IPS DF 6.9 (cell line): ENCODE measurements at places on chromosomes 4 and X.

- DNase-seq = no peak
These were observed 3.6 kb downstream of the SMIM10L2A start for GRCh38 chrX:135425026-135425965.

DNA sequence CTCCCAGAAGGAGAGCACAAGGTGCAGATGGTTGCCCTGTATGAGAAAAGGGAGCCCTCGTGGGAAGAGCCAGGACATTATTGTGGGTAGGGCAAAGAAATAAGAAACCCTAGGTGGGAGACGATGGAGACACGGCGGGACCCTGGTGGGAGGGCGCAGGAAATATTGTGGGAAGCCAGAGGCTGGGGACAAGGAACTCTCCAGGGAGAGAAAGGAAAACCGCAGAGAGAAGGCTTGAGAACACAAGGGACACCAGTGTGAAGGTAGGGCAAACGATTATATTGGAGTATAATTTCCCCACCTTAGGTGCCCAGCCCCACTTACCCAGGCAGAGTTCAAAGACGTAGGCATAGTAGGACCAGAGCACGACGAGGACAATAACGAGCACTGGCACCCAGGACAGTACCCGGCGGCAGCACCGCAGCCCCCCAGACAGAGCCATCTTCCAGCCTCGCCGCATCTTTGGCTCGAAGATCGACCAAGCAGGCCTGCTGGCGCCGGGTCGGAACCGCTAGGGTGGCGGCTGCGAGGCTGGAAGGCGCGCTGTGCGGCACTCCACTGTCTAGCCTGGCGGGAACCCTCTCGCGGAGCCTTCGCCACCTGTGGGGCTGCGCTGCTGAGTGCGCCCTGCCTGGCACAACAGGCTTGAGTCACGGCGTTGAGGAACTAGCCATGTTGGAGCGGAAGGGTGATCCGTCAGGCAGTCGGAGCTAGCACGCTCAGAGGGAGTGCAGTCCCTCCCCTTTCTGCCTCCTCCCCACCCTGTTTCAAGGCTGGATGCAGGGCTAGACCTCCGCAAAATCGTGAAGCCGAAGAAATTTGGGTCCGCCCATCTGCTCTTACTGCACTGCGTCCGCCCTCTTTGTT lies at the start of gene ZDHHC15:
ZDHHC15 (minus strand) TSS at position 473 of the 867 bp plus-strand sequence; CDS start at position 460, 13 bp downstream.
- no peak for DNase-seq

- DNase-seq = no peak
These were observed 306.4 kb downstream of the PTTG2 start for GRCh38 chr4:38266616-38267015.

DNA sequence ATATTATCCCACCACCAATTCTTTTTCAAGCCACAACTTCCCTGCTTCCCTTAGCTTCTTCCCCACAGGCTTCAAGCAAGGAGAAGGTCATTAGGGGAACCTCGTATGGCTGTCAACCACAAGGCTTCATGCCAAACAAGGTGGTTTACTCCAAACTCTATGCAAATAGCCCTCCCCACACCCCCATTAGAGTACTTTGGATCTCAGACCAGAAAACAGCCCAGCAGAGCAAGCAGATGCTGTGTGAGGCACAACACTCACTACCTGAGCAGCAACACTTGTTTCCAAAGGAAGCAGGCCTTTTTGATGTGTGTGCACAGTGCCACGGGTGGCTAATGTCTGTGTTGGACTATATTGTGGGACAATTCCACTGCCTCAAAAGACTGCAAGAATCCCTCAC lies 189.0 kb downstream of the AR start:
- DNase-seq = no peak

DNA sequence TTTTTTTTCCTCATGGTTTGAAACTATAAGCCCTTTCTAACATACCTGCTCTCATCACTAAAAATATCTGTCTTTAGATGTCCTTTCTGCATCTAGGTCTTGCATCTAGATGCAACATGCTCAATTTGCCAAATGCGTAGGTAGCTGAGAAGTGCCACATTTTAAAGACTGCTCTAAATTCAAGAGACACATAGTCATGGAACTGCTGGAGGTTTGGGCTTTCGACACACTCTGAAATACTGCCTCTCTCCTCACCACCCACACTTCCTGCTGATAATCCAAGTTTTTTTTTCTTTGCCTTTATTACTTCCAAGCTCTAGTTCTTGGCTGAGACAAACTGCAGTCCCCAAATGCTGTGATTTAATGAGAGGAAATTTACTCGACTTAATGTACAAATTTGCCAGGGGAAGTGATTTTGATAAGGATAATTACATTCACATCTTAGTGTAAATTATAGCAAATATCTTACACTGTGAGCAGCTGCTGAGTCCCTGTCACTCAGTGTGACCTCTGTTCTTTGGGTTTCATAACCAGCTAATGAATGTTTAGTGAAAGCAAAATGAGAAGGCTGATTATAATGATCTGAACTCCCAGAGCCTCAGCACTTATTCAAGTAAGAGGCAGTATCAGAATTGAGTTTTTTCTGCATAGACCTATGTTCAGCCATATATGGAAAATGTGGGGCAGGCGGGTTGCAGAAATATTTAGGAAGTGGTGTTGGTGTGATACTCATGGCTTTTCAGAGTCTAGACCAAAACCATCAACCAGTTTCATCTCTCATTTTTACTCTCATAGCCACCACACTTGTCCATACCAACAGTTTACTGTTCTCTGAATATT lies 31.3 kb downstream of the DRD5 start:
- DNase-seq = no peak

GRCh38 chrX:132636080-132636479 lies 147.2 kb upstream of the MBNL3 start:
- no peak for DNase-seq

GRCh38 chrX:14779580-14779979 lies 93.3 kb downstream of the FANCB start:
- no peak for DNase-seq

GRCh38 chr4:19455196-19455595 lies 796.5 kb upstream of the SLIT2 start:
- DNase-seq = no peak

- DNase-seq = no peak
These were observed 21.7 kb downstream of the KIAA0232 start for GRCh38 chr4:6804082-6804752.

DNA sequence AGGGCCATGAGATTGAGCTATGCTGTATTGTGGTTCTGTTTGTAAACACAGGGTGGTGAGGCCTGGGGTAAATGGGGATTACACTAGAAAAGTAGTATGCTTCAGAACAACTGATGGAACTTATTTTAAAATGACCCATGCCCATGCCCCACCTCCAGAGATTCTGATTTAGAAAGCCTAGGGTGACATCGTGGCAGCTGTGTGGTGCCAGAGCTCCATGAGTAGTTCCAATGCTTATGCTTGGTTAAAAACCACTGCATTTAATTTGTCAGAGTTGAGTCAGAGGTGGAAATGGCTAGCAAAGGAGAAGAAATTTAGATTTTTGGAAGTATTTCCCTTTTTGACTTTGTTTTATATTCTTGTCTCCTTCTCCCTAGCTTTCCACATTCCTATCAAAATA lies 63.4 kb upstream of the PDE5A start:
- no peak for DNase-seq

DNA sequence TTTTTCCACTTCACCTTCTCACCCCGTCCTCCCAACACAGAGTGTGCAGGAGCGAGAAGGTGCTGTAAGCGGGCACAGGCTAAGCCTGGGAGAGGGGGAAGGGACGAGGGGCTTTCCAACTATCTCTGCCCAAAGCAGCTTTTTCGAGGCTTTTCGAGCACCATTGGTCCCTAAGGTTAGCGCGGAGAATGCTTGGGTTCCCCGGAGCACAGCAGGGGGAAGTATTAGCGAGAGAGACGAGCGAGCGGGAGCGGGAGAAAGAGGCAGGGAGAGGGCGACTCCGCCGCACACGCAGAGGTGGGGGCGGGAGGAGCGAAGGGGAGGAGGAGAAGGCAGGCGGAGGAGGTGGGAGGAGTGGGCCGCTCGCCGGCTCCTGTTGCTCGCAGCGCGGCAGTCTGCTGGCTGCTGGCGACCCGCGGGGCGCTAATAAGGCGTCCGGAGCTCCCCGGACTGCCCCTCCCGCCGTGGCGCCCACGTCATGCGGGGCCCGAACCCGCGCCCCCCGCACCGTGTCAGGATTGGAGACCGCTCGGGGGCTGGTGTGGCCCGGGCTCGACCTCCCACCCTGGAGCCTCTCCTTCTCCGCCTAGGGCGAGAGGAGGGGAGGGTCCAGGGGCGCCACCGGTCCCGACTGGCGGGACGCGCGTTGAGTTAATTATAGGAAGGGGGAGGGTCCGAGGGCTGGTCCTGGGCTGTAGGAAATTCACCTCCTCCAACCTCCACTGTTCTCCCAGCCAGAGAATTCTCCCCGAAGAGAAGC lies at the start of gene ADAMTS3:
ADAMTS3 (minus strand) TSS at position 263 of the 760 bp plus-strand sequence. CDS start 459 bp downstream, outside the sequence.
- DNase-seq = no peak

GRCh38 chr4:174540175-174540574 lies 17.9 kb upstream of the HPGD start:
- no peak for DNase-seq

GRCh38 chr4:182969651-182970279 lies 52.6 kb upstream of the DCTD start:
- no peak for DNase-seq

DNA sequence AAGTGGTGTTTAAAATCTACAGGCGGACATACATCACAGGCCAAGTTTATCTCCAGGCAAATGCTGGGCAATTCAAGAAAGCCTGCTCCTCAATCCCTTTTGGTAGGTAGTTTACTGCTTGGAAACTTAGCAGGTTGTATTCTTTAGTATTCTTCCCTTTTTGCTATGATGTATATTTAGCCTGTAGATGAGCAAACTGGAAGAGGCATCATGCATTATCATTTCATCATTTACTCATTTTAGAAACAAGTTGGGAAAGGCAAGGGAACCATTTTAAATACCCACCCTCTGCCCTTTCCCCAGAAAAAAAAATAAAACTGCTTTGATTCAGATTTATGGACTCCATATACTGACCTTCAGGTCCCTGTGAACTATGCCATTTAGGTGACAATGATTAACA lies 213.2 kb downstream of the CAMK2D start:
- DNase-seq = no peak

- no peak for DNase-seq
These were observed 69.8 kb downstream of the FBXO8 start for GRCh38 chr4:174213731-174214100.

DNA sequence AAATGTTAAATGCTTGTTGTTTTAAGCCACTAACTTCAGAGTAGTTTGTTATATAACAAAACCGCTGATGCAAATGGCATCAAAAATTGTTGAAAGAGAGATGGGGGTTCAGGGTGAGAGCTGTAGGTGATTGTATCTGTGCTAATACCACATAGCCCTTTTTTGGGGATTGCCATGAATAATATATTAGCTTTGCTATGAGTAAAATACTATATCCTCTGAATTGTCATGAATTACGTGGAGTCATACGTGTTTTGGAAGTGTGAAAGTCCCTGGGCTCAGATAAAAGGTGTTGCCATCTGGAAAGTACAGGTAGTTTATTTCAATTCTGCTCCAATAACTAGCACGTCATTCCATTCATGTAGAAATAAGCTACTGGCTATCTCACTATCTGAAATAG lies 30.6 kb downstream of the DYNLT3 start:
- no peak for DNase-seq

GRCh38 chr4:184028561-184029374 lies 123.7 kb downstream of the STOX2 start:
- DNase-seq = no peak

GRCh38 chr4:153966641-153967040 lies 177.8 kb upstream of the SFRP2 start:
- DNase-seq = no peak

- no peak for DNase-seq
These were observed 43.5 kb downstream of the NDST3 start for GRCh38 chr4:118077767-118078105.

DNA sequence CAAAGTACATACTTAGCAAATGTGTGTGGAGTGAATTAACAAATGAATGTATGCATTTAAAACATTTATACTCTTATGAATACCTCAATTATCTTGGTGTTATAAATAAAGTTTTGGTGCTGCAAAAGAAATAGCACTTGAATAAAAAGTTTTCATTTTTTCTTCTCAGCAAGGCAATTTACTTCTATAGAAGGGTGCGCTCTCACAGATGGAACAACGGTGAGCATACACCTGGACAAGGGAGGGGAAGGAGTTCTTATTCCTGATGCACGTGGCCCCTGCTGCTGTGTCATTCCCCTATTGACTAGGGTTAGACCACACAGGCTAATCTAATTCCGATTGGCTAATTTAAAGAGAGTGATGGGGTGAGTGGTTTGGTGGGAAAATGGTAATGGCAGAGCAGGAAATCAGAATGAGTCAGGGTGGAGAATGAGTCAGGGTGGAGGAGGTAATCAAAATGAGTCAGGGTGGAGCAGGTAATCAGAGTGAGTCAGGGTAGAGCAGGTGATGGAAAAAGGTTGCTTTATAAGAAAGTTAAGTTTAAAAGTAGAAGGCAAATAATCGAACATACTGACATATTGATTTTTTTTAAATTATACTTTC lies 28.2 kb upstream of the PGK1 start:
- no peak for DNase-seq

DNA sequence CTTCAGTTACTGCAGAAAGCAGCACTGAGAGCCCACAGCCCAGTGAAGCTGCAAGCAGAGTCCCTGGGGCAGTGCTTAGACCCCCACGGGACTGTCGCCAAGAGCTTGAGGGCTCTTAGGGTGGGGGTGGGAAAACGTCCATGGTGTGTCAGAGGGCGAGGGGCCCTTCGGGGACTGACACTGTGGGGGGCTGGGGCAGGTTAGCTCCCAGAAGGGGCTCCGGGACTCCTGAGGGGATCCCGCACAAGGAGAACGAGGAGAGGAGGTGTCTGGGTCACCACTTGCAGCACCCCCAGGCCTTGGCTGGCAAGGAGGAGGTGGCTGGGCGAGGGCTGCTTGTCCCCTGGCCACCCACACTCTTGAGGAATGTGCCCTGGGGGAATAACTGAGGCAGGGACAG lies 20.8 kb downstream of the NAT8L start:
- no peak for DNase-seq

GRCh38 chrX:131801066-131801465 lies 222.0 kb upstream of the STK26 start:
- DNase-seq = no peak

- DNase-seq = no peak
These were observed 167.0 kb upstream of the CASK start for GRCh38 chrX:42090395-42090794.

GRCh38 chr4:16544251-16544721 lies 318.0 kb upstream of the TAPT1 start:
- no peak for DNase-seq

DNA sequence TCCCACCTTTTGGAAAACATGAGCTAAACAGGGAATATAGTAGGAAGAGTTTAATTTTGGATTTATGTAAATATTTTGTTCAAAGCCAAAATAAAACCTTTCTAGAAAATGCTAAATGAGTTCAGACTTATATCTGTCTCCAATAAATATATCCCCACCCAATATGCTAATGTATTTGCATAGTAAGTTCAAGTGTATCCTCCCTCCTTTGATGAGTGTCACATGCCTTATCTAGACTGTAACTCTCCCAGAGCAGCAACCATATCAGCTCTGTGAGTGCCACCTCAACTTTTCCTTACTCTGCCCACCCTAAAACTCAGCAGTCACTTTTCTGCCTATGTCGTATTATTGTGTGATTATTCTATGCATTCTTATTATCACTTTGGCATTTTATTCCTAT lies 516.1 kb upstream of the NR3C2 start:
- no peak for DNase-seq

- no peak for DNase-seq
These were observed 995.5 kb downstream of the RAB28 start for GRCh38 chr4:12488672-12489071.
